ENCODE measurements at places on chromosomes 3 and 15.

- no peak for DNase-seq
Observed at GRCh38 chr3:175242243-175242642, 383.1 kb downstream of the NAALADL2 start.

DNA sequence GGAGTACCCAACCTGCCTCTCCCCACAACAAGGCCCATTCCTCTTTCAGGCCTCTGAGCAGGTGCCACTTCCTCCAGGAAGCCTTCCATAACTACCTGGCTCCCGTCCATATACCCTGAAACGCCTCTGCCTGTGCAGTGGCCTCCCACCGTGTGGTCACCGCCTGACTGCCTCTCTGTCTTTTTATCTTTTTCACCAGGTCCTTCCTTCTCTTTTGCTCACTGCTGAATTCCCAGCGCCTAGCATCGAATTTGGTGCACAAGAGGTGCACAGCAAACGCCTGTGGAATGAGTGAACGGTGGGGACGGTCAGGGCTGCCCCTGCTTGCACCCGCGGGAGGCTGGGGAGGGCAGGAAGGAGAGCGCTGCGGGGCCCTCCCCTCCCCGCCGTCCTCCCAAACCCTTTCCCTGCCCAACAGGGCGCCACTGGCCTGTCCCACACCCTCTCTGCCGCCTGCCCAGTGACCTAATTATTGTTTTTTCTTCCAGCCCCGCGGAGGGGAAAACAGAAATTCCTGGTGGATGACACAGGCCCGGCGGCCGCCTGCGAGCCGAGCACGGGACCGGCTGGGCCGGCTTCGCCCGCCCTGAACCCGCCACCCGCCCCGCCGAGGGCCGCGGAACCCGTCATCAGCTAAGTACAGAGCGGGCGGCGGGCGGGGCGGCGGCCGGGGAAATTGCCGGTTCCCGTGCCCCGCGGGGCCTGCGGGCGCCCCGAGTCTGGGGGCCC lies 140.1 kb downstream of the SMAD6 start:
- peak; percentile 8 for DNase-seq

- DNase-seq = no peak
Observed at GRCh38 chr3:88807491-88808105, 299.8 kb upstream of the EPHA3 start.

DNA sequence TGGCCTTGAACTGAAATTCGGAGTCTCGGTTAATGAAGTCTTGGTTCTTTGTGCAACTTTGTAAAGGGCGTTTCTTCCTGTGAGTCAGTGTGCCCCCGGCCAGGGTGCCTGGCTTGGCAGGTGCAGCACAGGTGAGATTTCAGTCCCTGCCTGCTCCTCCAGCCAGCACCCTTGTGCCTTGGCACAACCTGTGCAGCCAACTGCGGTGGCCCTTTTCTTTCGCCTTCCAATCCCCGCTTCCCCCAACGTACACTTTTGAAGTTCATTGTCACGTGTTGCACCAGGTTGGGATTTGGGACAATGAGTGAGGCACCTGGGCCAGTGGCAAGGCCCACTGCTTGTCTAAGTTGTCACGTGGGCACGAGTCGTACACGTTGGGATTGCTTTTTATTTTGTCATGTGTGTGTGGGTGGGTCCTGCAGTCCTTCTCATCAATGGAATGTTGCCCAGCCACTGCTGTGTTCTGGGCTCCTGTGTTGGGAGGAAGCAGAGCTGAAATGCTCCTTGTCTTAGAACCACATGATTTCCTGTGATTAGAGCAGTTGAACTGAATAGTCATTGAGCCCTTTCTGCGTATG lies 242.9 kb upstream of the BHLHE40 start:
- no peak for DNase-seq

- DNase-seq = no peak
Observed at GRCh38 chr15:51307325-51307724, 31.1 kb downstream of the CYP19A1 start.

DNA sequence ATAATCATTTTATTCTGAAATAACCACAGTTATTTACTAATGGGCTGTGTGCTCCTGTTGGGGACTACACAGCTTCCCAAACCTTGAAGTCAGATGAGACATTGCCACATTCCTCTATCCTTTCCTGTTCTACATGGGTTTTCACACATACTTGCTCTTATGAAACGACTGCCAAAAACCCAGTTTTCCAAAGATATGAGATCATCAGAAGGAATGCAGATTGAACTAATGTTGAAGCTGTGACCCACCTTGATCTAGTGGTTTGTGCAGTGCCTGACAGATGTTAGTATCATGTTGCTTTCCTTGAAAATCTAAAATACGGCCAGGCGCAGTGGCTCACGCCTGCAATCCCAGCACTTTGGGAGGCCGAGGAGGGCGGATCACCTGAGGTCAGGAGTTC lies 144.6 kb downstream of the VGLL4 start:
- DNase-seq = no peak
